ENCODE measurements at places on chromosomes 2 and 18.

- DNase-seq = no peak
These were observed 177.7 kb downstream of the SEPTIN10 start for GRCh38 chr2:109435901-109436598.

- no peak for DNase-seq
These were observed 95.9 kb upstream of the GRB14 start for GRCh38 chr2:164717000-164717803.

GRCh38 chr2:215262741-215263362 lies 49.0 kb upstream of the ATIC start:
- no peak for DNase-seq

GRCh38 chr2:218370410-218371063 lies 11.5 kb upstream of the SLC11A1 start:
- DNase-seq = no peak
